ENCODE measurements at places on chromosomes 2 and 18. TPM values are rescaled to one million over a fixed set of nuclear protein-coding genes. Genes with fewer than 3 reads are reported as not detected.

Gene TMEM247
- not detected for total RNA-seq

Gene DHRS9
- not detected for total RNA-seq

Gene RIT2
- total RNA-seq: not detected

GRCh38 chr2:241555711-241556110 lies 2.8 kb upstream of the BOK start:
- no peaks in the 10 kb centered on the region for H3K4me1 ChIP-seq
- H3K27ac ChIP-seq: no peak overlapping the region
- no peak for DNase-seq
- H3K36me3 ChIP-seq: no peaks in the 10 kb centered on the region

DNA sequence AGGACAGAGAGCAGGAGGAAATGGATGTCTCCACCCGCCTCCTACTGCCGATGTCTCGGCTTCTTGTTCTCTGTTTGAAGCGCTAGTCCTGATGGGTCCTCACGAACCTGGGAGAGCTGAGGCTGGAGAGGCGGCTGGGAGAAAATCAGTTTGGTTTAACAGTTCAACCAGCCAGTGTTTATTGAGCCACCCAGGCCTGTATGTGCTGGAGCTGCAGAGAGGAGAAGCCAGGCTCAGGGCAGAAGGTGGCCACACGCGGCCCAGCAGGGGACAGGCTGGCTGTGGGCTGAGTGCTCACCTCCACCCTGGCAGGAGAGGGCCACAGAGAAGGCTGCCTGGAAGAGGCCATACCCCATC lies 202.1 kb downstream of the CYP26B1 start:
- no peaks in the 10 kb centered on the region for H3K27me3 ChIP-seq
- no peak overlapping the region for H3K27ac ChIP-seq
- no peaks in the 10 kb centered on the region for H3K4me1 ChIP-seq
- no peak overlapping the region for H3K4me3 ChIP-seq

DNA sequence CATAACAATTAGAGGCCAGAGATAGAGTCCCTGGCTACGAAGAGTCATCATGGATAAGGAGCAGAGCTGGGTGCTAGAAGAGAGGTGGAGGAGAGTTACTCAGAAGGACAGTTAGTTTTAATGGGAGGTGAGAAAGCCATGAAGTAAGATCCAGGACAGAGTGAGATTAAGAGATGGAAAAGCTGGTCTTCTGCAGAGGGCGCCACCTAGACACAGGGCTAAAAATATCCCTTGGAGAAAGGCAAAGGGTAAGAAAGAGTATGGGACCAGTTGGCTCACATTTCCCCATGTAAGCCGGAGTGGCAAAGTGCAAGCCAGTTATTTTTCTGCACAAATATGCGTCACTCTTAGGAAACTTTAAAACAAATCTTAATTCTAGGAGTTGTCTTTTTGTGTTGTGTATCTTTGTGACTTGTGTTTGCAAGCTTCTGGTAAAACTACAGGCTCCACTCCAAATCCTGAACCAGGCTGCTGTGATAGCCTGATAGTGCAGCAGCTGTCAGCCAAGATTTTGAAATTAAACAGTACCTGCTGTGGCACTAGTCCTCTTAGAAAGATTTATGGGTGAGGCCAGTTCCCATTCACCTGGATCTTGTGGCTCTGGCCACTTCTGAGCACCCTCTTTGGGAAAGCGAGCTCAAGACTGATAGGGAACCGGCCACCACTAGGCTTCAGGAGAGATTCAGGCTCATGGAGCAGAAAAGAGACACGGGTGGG lies 204.2 kb downstream of the TPGS2 start:
- H3K27ac ChIP-seq: no peak overlapping the region
- H3K4me3 ChIP-seq: no peak overlapping the region
- no peak for DNase-seq
- H3K27me3 ChIP-seq: no peaks in the 10 kb centered on the region

DNA sequence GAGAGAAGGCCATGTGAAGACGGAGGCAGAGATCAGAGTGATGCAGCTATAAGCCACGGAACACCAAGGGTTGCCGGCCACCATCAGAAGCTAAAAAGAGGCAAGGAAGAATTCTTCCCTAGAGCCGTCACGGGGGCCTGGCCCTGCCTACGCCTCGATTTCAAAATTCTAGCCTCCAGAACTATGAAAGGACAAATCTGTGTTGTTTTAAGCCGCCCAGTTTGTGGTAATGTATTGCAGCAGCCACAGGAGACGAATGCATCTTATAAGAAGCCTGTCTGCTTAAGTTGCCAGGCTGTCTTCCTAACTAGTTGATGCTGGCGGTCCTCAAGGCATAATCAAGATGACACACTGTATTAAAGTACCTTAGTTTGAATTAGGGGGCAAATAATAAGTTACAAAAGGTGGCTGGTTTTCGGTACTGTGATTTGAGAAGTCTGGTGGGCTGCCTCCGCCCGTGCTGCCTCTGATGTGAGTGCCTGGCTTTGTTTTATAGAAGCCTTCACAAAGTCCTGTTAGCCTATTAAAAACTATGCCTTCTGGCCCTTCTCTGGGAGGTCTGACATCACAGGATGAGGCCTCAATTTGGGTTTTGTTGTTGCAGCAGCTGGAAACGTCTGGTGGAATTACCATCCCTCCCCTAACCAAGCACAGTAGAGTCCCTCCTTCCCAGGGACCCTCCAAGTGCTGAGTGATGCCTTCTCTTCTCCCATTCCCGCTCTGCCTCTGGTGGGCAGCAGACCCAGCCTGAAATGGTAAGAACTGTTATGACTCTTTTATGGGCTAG lies 53.6 kb downstream of the SRD5A2 start:
- no peak overlapping the region for H3K27ac ChIP-seq
- no peak for DNase-seq
- no peaks in the 10 kb centered on the region for H3K4me1 ChIP-seq
- no peak overlapping the region for H3K4me3 ChIP-seq

- H3K36me3 ChIP-seq: no peaks in the 10 kb centered on the region
- no peaks in the 10 kb centered on the region for H3K4me1 ChIP-seq
- H3K27me3 ChIP-seq: no peaks in the 10 kb centered on the region
- no peak overlapping the region for H3K4me3 ChIP-seq
Measured at GRCh38 chr2:145323512-145323911, 803.6 kb upstream of the ZEB2 start.
